ENCODE measurements at places on chromosomes 6 and 20. TPM values are rescaled to one million over a fixed set of nuclear protein-coding genes. Genes with fewer than 3 reads are reported as not detected.

The HTR1E gene
- total RNA-seq = not detected

The IL17A gene
- not detected for total RNA-seq

DNA sequence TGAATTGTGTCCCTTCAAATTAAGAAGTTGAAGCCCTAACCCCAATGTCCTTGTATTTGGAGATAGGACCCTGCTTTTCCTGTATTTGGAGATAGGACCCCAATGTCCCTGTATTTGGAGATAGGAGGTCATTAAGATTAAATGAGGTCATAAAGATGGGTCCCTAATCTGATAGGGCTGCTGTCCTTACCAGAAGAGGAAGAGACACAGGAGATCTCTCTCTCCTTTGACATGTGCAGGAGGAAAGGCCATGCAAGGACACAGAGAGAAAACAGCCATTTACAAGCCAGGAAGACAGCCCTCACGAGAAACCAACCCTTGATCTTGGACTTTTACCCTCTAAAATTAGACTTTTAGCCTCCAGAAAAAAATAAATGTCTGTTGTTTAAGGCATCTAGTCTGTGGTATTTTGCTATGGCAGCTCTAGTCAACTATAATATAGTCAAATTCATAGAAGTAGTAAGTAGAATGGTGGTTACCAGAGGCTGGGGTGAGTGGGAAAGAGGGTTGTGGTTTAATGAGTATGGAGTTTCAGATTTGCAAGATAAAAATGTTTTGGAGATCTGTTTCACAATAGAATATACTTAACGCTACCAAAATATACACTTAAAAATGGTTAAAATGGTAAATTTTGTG lies 59.3 kb downstream of the UBE3D start:
- no peak overlapping the region for H3K27ac ChIP-seq
- no peaks in the 10 kb centered on the region for H3K27me3 ChIP-seq
- no peak overlapping the region for H3K4me3 ChIP-seq
- no peak for DNase-seq
- H3K4me1 ChIP-seq = no peaks in the 10 kb centered on the region

GRCh38 chr6:90412538-90413369 lies 116.1 kb upstream of the BACH2 start:
- H3K4me1 ChIP-seq = peaks cover 6% of the 10 kb centered on the region
- H3K4me3 ChIP-seq = no peak overlapping the region
- H3K36me3 ChIP-seq = no peaks in the 10 kb centered on the region

DNA sequence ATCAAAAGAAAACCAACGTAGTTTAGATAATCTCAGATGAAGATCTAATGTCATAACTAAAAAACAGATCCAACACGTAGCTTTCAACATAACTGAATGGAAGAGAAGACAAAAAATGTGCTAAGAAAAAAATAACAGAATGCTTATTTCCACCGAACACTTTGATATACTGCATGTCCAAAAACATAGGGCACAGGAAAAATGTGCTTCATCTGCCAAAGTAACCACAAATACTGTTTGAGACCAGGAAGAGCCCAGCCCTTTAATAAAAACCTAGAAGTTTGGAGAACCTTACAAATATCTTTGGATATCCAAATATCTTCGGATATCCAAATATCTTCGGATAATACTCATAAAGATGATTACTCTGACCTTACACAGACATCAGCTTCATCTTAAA lies 19.8 kb downstream of the LAMA4 start:
- H3K36me3 ChIP-seq = no peaks in the 10 kb centered on the region
- no peaks in the 10 kb centered on the region for H3K27me3 ChIP-seq
- H3K4me1 ChIP-seq = peaks cover 26% of the 10 kb centered on the region
